Stimulated activated CD4-positive, alpha-beta T cell treated with anti-CD3 and anti-CD28 coated beads, Interleukin-1b, Interleukin-23, amount 100 ng/mL, for 24 hours (primary cell): ENCODE measurements at places on chromosomes 7 and 10.

- no peak for DNase-seq
Measured at GRCh38 chr7:124497176-124497575, 268.4 kb downstream of the GPR37 start.

DNA sequence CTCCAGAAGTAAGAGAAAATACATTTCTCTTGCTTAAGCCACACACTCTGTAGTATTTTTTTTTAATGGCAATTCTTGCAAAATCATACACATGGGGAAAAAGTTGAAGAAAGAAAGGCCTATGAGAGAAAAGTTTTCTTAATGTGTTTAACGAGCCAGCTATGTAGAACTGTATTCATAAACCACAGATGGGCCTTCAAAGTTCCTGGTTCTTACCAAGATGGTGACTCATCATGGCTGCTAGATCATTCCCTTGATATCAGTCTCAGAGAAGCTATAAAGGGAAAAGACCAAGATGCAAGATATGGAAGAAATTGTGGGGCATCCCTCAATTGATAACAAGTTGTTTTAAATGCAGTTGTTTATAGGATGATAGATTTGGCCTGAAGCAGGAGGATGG, 992.7 kb upstream of the MBL2 start:
- no peak for DNase-seq

DNA sequence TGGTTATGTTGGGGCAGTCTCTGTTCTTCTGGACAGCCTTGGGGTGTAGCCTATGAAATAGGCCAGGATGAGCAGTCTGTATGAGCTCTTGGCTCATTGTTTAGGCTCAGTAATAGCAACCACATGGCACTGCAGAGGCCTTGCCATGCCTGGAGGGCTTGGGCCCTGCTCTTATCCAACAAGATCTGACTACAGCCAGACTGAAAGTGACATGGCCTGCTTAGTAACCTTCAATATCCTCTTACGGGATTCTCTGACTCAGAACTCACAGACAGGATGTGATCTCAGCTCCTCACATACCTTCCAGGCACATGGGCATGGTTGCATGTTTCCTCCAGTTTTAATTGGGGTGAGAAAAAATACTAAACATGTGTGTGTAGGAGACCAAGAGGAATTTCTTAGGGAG, 289.3 kb downstream of the PTEN start:
- peak; percentile 9 for DNase-seq

DNA sequence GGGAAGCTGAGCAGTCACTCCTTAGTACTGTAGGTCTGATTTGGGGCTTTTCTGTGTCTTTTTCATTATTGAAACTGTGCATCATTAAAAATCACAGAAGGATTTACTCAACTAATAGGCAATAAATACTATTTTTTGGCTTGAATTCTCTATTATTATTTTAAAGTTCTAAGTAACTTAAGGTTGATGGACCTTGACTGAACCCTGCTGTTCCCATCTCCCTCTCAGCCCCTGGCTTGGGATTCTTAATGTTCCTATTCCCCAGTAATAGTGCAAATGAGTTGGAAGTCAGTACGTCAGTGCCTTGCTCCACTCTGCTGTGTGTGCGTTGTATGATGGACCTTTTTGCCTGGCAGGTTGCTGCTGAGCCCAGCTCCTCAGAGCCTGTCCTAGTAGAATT, 166.3 kb downstream of the SND1 start:
- no peak for DNase-seq

DNA sequence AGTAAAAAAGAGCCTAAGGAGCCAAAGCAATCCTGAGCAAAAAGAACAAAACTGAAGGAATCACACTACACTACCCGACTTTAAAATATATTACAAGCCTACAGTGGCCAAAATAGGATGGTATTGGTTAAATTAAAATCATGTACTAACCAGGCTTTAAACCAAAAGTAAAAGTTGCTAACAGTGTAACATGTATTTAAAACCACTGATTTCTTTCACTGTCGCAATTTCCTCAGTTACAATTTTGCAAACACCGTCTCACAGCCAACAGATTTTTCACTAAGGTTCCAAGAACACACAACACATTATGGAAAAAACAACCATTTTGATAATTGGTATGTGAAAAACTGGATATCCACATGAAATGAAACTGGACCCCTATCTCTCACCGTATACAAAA, 74.0 kb downstream of the JMJD1C start:
- no peak for DNase-seq

DNA sequence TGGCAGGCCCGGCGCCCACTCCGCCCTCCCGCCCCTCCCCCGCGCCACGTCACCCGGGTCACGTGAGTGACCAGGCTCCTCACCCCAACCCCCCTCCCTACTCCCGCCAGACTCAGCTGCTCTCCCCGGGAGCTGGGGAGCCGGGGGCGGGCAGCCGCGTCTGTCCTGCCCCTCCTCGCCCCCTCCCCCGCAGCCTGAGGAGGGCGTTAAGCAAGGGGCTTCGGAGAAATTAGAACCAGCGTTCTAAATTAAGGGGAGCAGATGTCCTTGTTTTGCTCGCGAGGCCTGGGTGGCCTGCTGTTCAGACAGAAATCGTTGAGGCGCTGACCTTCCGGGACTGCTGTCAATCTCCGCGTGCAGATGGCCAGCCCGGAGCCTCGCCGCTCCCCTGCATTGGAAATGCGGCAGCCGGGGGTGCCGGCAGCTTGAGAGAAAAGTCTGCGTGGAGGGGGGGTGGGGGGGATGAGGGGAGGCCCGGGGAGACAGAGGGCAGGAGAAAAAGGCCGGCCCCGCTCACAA, 102.2 kb upstream of the ZNF438 start:
- peak; percentile 67 for DNase-seq

DNA sequence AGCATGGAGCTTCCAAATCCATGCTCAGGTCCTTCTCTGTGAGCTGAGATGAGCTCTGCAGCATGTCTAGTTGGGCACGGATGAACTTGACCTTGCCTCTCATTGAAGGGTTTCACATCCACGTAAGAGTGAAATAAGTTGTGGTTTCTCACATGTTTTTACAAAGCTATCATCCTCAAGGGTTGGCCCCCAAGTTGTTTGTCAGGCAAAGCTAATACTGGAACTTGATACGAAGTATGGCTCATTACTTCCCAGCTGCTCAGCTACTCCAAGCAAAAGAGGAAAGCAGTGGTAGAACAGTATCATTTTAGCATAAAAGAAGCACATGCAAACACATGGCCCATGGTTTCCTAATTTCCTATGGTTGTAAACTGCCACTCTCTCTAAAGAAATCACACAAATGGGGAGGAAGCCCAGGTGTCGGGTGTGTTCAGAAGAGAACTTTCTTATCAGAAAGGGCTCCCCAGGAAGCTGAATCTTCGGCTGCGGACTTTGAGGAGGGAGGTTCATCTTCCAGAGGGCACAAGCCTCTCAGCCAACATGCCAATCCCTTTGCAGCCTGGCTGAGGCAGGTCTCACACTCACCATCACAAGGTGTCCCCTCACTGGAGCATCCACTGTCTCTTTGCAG, 45.3 kb downstream of the PDLIM1 start:
- DNase-seq = no peak
